Sigmoid colon (tissue), 7 donors: ENCODE measurements at places on chromosomes 13 and 19. TPM values are rescaled to one million over a fixed set of nuclear protein-coding genes. Genes with fewer than 3 reads are reported as not detected.

DNA sequence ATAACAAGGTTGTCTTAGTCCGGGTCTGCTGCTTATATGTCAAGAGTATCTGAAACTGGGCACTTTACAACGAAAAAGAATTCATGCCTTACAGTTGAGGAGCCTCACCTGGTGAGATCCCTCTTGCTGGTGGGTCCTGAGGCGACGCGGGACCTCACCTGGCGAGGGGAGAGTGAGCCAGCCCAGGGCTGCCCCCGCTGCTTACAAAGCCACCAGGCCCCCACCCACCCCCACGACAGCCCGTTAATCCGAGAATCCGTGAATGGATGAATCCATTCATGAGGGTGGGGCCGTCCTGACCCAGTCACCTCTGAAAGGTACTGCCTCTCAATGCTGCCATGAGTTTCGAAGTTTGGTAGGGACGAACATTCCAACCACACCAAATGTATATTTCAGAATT lies 54.0 kb upstream of the F7 start:
- no peaks in the 10 kb centered on the region for H3K36me3 ChIP-seq
- H3K4me3 ChIP-seq = no peak overlapping the region
- H3K27ac ChIP-seq = no peak overlapping the region
- peaks cover 20% of the 10 kb centered on the region for H3K4me1 ChIP-seq
- no peak for DNase-seq

GRCh38 chr19:7010722-7011593 lies 10.3 kb downstream of the MBD3L2B start:
- H3K4me1 ChIP-seq = no peaks in the 10 kb centered on the region
- no peaks in the 10 kb centered on the region for H3K36me3 ChIP-seq
- no peak overlapping the region for H3K27ac ChIP-seq
- H3K27me3 ChIP-seq = no peaks in the 10 kb centered on the region

- H3K4me3 ChIP-seq = no peak overlapping the region
- no peak for DNase-seq
- H3K4me1 ChIP-seq = no peaks in the 10 kb centered on the region
Observed at GRCh38 chr19:12000152-12000981, 35.1 kb downstream of the ZNF433 start.

The ZNF699 gene
- total RNA-seq = 4.2 TPM

The ZNF534 gene
- total RNA-seq = 0.36 TPM

The BRSK1 gene
- 13.8 TPM for total RNA-seq

The THSD1 gene
- total RNA-seq = 5.4 TPM

The TUBB4A gene
- 2.4 TPM for total RNA-seq

The ZNF772 gene
- 16.0 TPM for total RNA-seq
